ENCODE measurements at places on chromosomes 7 and 10.
A peak's percentile ranks its signal among the peaks of the same experiment; 100 is the strongest.

- DNase-seq = peak; percentile 10
These were observed 88.7 kb upstream of the ZWINT start for GRCh38 chr10:56449770-56450169.

DNA sequence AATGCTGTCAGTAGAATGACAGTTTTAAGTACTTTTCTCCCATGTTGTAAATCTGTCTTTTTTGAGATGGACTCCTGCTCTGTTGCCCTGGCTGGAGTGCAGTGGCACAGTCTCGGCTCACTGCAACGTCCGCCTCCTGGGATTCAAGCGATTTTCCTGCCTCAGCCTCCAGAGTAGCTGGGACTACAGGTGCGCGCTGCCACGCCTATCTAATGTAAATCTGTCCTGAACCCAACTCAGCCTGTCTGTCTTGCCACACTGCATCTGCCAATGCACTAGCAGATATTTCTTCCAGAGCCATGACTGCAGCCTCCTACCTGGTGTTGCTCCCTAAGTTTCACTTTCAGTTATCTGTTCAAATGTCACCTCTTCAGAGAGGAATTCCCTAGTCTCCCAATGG lies 264.1 kb downstream of the PHF14 start:
- peak; percentile 21 for DNase-seq

- DNase-seq = no peak
These were observed 149.4 kb downstream of the ZNF248 start for GRCh38 chr10:37707829-37708578.

DNA sequence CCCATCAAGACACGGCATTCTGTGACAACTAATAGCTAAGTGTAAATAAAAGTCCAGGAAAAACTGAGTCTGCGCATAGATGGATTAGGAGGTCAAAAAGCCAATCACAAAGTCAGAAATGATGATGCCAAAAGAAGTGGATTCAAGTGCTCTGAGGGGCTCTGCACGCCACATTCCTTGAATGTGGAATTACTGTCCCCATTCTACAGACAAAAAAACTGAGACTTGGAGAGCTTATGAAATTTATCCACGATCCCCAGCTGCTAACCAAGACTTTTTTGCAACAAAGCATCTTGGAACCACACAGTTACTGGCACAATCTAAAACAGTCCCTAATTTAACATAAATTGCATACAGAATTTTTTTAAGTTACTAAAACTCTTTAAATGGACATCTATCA lies 49.6 kb upstream of the SLIT1 start:
- no peak for DNase-seq

GRCh38 chr10:26787362-26787761 lies 73.4 kb downstream of the ABI1 start:
- no peak for DNase-seq

- no peak for DNase-seq
These were observed 14.7 kb upstream of the CPED1 start for GRCh38 chr7:120973849-120974248.

GRCh38 chr7:14752301-14752700 lies 150.2 kb downstream of the DGKB start:
- no peak for DNase-seq

GRCh38 chr10:129495698-129496097 lies 28.7 kb downstream of the MGMT start:
- DNase-seq = no peak

DNA sequence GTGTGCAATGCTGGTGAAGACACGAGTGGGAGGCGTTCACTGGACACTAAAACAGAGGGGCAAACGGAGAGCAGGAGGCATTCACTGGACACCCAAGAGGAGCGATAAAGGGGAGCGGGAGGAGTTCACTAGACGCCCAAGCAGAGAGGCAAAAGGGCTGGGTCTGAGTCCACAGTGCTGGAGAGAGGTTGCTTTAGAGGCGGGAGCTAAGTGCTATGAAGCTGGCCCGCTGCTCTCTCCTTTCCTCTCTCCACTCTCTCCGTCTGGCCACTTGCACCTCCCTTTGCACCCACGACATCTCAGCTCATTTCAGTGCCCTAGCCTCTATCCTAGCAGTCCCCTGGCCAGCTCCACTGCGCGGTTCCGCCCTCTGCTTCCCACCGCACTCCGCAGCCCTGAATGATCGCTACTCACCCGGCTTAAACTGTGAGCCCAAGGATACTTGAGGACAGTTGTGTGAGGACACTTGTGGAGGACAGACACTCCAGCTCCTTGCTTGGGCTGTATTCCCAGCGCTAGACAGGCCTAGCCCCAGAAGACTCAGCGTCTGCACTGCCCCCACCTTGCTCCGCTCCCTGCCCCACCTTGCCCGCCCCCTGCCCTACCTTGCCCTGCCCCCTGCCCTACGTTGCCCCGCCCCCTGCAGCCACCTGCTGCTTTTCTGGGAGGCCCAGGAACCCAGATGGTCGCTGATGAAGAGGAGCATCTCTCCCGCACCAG lies 78.8 kb upstream of the CPXM2 start:
- no peak for DNase-seq

GRCh38 chr7:99312316-99313203 lies 13.1 kb upstream of the ARPC1A start:
- DNase-seq = peak; percentile 62

DNA sequence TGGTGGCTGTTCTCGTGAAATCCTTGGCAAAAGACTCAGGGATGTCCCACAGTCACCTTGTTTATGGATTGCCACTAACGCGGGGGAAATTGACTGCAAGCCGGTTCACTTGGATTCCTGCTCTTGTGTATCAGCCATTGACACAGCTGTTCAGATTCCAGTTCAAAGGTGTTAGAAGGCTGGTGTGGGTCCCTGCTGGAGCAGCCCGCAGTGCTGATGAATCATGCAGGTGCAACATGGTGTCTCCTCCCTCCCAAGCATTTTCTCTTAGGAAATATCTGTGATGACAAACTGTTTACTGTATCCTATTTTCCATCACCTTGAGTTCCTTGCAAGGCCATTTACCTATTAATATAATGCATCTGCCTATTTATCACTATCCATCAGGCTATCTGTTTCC lies 170.1 kb downstream of the GATA3 start:
- DNase-seq = no peak

DNA sequence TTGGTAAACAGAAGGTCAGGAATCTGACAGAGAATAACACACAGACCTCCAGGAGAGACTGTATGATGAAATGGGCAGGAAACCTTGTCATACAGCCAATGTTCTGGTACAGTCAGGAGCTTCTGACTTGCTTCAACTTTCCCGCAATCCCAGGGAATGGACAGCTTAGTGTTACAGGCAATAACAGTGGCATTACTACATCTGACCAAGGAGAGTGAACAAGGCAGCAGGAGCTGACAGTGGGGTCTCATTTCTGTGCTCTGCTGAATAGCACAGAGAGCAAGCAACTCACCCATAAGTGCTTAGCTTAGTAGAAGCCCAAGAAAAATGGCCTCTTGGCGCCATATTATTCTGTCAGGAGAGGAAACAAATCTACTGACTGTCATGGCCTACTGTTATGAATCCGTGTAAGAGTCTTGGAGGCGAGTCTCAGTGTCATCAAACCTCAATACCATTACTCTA lies 186.2 kb upstream of the MTPN start:
- DNase-seq = no peak

DNA sequence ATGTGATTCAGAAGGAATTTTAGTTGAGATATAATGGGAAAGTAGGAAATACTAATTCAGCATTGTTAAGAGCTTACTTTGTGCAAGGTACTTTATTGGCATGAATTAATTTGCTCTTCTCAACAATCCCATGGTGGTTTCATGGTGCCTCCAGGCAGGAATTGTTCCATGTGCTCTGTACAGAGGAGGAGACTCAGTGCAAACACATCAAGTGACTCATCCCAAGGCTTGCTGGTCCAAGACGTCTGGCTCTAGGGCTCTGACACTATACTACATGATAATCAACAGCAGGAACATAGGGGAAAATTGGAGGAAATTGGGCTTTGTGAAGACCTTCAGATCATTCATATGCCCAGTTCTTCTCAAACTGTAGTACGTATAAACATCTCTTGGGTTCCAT lies 66.5 kb upstream of the PRKG1 start:
- no peak for DNase-seq

DNA sequence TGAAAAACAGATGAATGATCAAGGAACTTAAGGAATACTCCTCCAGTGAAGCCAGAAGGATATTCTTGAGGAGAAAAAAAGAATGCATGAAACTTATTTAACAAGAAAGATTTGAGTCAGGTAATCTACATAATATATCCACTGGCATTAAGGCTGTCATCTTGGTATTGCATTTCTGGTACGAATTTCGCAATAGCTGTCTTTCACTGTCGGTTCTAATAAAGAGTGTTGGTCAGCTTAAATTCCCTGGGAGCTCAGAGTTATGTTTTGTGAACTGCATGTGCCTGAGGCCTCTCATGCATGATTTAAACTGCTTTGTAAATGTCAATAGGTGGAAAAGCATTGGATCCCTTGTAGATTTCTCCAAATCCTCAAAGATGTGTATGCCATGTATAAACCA lies 565.3 kb upstream of the GALNT17 start:
- DNase-seq = no peak

DNA sequence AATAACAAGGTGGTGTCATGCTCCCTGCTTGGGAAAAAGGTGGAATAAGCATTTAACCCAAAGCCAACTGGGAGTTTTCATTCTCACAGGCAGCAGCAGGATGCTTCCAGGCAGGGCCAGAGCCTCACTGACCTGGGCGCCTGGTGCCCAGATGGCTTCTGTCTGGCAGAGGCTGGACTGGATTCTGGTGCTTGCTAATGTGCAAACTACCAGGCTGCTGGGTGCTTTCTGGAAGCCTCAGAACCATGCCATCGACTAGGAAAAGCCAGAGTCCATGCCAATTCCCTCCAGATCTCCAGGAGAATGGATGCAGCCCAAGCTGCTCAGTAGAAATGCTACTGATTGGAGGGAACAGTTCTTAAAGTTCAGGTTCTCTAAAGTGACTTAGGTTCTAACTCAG lies 36.2 kb downstream of the VIPR2 start:
- no peak for DNase-seq

DNA sequence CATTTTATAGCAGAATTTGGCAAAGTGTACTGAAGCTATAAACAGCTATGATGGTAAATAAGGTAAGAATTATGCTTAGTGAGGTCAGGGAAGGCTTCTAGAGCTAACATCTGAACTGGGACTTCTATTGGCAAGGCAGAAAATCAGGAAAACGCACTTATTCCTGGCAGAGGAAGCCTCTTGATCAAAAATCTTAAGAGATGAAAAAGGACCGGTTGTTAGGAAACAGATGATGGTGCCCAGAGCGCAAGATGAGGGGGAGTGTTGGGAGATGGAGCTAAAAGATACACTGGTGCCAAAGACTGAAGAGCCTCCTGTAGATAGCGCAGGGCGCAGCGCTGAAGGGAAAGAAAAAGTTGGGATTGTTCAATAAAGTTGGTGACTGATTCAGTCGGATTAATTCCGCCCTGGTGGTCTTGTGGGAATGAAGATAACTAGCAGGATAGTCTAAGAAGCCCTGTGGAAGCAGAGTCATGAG lies 550 bp upstream of the CALU start:
- DNase-seq = no peak

DNA sequence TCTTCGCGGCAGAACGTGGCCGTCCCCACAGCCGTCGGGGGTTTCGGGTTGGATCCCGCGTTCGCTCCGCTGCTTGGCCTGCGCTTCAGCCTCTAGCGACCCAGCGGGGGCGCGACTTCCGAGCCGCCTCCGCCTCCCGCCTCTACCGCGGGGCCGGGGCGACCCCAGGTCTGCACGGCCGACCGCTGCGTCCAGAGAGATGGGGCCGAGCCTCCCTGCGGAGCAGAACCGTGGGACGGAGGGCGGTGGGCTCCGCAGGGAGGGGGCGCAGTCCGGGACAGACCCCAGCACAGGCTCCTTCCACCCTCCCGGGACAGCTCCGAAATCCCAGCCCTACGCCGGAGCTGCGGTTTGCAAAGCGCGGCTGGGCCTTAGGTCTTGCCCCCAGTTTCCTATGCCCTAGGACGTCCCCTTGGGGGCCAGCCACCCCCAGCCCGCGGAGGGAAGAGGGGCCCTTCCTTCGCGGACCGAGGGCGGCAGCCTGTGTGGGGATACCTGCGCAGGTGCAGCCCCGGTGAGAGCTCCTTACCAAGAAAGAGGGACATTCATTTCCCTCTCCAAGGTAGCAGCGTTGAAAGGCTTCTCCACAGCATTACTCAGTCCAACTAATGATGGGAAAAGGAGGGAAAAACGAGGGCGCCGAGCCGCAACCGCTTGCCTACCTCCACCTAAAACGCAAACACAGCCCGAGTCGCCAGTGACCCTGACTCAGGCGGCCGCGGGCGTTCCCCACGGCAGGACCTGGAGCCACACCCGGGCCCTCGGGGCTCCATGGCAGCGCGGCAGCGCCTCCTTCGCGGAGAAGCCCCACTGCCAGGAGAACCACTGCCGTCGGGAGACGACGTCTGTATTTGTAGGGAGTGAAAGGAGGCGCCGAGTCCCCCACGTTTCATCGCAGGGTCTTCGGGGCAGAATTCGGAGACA lies 115.7 kb downstream of the BMS1 start:
- DNase-seq = no peak

DNA sequence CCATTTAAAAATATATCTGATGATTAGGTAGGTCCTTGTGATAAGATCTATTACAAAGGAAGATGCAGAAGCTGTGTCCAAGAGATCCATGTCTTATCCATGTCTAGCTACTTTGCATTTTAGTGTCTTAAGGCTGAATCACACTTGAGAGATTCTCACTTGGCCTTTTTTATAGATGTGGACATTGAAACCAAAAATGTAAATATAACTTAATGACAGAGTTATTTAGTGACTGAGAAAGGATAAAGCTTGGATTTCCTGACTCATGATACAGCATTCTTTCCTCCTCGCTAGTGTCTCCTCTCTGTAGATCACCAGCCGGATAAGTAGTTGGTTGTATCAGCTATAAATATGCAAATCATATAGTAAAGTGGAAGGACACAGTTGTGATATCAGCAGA lies 23.3 kb downstream of the INHBA start:
- DNase-seq = no peak

- DNase-seq = no peak
These were observed 17.8 kb upstream of the ERCC6 start for GRCh38 chr10:49556723-49557122.

GRCh38 chr10:131973160-131973951 lies 8.4 kb downstream of the BNIP3 start:
- DNase-seq = no peak

DNA sequence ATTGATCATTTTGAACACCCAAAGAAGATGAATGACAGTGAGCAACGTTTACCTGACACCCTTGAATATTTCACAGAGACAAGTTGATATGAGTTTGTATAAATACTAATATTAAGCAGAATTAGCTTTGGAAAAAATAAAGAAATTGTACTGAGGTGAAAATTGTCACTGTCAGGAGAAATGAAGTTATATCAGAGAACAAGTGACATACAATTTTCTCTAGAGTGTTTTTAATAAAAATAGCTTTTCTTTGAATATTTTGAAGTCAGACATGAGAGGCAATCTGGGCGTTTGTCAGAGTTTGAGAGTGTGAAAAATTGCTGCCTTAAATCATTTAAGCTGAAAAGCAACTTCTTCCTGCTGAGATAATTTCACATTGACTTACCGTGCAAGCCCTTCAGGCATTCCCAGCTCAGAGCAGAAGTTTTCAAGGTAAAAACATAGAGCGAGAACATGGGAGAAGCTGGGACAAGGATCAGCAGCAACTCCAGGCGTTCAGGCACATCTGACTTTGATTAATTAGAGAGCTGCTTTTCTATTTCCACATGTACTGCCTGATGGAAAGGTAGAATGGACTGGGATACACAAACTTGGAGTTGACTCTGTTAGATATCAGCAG lies 535.9 kb downstream of the TFEC start:
- DNase-seq = no peak

GRCh38 chr7:85612514-85612913 lies 425.7 kb upstream of the SEMA3D start:
- DNase-seq = no peak

All from SW480 (cell line).